ENCODE measurements at places on chromosomes 3 and 15.

- DNase-seq, result no peak
Observed at GRCh38 chr15:35696767-35697231, 150.8 kb upstream of the DPH6 start.

DNA sequence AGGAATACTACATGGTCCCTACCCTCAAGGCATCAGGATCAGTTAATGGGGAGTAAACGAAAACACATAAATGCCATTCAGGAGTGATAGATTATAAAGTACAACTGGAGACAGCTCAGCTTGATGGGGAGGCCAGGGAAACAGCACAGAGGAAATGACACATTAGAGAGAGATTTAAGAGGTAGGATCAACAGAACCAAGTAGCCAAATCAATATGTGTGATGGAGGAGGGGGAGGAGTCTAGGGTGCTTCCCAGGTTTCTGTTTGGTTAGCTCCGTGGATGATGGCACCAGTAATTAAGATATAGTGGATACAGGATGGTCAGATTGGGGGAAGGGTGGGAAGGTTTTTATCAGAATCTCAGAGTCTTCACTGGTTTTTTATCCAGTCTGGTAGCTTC is 229.5 kb upstream of the ROPN1 start:
- DNase-seq, result no peak

DNA sequence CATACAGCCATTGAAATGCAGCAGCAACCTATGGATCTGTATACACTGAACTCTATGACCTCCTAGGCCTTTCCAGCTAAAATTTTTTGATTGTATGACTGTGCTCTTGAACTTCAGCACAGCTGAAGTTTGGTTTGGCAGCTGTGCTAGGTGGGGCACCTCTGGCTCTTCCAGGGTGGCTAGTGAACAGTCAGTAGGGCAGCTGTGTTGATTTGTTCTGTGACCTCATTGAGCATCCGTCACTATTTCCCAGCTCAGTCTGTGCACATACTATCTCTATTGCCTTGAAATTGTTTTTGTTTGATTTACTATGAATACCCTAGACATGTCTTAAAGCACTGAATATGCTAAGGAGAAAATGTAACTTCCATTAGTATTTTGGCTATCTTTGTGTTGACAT is 363.2 kb upstream of the NAALADL2 start:
- no peak for DNase-seq

DNA sequence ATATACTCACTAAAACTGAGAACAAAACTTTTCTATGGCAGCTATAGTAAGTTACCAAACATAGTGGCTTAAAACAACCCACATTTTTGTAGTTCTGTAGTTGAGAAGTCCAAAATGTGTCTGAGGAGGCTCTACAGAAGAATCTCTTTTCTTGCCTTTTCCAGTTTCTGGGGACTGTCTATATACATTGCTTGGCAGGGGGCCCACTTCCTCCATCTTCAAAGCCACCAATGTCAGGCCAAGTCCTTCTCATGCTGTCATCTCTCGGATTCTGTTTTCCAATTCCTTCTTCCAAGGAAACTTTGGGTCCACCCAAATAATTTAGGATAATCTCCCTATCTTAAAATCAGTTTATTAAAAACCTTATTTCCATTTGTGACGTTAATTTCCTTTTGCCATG is 92.7 kb downstream of the DLG1 start:
- DNase-seq, result no peak

DNA sequence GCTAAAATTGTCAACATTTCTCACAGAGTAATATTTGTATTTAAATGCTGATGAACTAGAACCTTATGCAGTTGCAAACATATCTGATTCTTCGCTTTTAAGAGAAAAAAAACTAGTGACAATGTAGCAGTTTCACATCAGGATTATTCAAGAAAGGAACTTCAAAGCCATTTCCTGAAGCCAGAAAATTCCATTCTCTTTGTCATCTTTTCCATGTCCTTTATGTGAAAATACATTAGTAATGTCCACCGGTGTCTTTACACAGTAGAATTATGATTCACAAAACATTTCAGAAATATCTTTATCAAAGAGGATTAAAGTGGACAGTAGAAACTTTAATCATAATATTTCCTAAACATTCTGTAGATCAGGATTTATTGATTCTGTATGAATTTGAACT is 12.7 kb upstream of the LXN start:
- no peak for DNase-seq
